GOT3 (cell line): ENCODE measurements at places on chromosomes 2 and 18.

DNA sequence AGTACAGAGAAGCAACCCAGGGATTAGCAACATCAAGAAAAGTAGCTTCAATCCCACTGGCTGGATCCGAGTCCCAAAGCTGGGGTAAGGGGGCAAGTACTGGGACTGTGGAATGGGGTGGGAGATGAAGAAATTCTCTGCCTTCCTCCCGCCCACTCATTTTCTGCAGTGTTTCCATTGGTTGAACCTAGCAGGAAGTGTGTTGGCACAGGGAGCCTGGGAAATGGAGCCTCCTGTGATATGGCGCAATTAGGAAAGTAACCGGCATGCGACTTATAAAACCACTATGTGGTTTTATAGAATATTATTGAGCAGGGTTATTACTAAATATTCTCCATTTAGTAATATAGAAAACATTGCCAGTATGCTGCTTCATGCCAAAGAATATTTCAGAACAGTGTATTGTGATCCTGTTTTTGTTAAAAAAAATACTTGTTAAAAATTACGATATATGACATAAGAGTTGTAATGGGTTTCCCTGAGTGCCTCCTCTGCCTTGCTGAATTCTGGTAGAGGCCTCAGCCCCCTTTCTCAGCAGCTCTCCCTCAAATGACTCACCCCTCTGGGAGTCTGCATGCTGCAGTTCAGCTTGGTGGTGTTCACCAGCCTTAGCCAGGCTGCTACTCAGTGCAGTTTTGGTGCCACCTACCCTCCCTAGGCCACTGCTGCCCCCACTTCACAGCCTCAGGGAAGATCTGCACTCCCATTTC, 60.5 kb downstream of the HK2 start:
- no peak for DNase-seq

DNA sequence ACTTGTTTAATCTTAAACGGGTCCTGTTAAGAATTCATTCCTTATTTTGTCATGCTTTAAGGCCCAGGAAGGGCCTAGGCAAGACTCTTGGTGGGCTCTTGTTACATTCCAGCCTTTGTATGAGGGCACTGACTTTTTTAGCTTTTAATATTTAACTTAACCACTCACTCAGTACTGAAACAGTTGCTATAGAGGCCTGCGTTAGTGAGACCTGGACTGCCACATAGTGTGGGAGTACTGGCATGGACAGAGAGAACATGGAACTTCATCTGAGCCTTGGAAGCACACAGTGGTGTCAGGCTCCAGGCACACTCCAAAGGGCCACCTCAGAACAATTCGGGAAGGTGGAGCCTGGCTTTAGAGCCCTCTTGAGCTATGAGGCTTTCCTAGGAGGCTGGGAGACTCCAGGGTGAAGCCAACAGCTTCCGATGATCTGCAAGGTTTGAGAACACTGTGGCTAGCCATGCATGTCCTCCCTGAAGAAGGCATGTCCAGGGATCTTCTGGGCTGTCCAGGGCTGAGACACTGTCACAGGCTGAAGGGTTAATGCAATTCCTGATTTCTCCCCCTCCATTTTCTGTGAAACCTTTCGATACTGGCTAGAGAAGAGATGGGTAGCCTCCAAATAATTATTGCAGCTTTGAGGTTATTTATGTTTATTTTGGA, 155.4 kb upstream of the ACAA2 start:
- DNase-seq, result no peak

DNA sequence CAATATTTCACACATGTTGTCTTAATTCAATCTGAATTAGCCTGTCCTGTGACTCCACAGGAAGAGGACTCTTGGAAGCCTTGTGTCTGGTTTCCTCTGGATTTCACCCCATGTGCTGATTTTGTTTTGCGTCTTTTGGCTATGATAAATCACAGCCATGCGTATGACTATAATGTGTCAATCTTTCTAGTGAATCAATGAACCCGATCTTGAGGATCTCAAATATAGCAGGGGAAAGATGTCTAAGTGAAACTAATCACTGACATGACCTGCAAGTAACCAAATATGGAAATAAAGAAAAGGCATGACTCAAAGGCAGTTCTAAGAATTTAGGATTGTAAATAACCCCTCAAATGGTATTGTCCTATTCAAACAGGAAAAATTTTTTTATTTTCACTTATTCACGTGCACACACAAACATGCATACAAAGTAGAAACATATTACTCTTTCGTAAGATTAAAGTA, 8.2 kb downstream of the WDFY1 start:
- DNase-seq, result no peak

- DNase-seq, result no peak
Measured at GRCh38 chr18:75128051-75128605, 80.8 kb downstream of the PTGR3 start.

DNA sequence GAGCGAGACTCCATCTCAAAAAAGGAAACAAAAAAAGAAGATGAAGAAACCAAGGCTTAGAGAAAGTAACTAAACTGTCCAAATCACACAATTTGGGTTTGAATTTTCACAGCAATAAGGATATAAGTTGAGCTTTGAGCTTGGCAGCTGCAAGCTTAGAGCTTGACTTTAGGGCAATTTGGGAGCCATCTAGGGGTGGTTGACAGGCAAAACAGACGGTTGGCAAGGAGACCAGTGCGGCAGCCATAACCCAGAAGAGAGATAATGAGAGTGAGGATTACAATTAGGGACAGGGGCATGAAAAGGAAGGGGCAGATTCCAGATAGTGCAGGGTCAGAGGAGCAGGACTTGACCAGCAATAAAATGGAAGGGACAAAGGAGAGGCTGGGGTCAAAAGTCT, 382.2 kb upstream of the HNRNPA3 start:
- DNase-seq, result no peak

DNA sequence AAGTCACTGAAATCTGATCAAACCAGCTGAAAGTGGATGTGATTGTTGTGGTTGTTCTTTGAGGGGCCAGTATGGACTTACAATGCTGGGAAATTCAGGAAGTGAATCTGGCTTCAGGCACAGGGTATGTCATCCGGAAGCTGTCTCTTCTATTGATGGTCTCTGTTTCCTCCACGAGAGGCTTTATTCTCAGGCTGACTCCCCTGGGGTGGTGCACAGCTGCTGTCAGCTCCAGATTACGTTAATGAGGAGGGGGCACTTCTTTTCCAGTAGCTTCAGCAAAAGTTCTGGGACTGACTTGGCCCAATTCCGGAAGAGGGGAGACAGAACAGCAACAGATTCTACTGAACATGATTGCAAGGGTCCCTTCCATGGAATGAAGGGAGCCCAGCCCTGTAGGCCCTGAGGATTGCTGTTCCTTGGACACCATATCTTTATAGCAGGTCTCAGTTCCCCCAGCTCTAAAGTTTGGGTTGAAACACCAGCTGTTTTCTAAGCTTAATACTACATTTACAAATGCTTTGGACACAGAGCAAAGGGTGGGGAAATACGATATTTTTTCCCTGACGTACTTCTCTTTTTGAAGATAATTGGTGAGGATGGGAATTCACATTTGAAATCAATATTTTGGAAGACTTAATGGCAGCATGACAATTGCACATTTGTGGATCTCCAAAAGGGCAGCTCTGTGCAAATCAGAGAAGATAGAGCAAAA, 400.9 kb downstream of the TSN start:
- DNase-seq, result no peak

GRCh38 chr2:62344472-62344871, 148.6 kb downstream of the B3GNT2 start:
- DNase-seq, result no peak

DNA sequence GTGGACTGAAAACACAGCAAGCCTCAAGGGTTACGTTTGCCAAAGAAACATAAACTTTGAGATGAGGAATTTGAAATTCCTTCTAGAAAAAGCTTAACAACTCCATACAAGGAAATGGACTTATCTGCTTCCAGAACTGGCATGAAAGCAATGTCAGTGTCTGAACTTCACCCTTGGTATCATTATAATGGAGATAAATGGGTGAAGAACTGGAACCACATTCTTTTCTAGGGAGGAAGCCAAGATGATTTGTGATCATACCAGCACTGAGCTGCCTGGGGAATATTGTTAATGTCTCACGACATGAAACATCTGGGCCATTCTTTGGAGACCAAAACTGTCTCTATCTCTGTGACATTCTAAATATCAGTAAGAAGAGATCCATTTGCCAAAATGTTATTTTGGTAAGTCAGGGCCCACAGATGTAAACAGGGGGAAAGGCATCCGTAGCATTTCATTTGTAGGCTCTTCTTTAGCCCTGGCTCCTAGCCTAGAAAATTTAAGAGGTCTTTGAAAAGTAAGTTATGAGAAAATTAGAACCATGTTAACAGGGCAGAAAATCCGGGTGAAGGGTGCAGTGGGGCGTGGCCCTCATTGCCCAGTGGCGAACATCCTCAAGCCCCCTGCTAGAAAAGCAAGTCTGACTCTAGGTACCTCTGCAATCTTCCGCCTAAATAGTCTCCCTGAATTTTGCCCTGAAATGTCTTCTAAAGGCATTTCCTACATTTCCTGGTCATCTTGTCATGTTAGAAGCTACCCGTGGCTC, 295.3 kb upstream of the EPAS1 start:
- no peak for DNase-seq

- no peak for DNase-seq
Measured at GRCh38 chr18:65994302-65994701, 243.5 kb downstream of the CDH7 start.

GRCh38 chr18:28018351-28018750, 158.6 kb downstream of the CDH2 start:
- DNase-seq, result no peak

- DNase-seq, result no peak
Measured at GRCh38 chr2:172782506-172783164, 47.0 kb downstream of the RAPGEF4 start.

GRCh38 chr2:236873636-236874035, 212.1 kb upstream of the COPS8 start:
- DNase-seq, result no peak

DNA sequence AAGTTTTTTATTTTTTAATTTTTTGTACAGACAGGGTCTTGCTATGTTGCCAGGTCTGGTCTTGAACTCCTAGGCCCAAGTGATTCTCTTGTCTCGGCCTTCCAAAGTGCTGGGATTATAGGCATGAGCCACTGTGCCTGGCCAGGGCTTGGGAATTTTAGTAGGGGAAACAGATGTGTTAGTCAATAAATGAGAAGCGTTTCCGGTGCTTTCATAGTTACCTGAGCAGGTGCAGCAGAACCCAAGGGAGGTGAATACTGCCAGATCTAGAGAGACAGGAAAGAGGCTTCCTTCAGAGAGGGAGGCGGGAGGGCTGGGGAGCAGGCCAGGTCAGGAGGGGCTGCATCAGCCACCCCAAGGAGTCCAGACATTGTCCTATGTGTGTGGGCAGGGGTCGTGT, 30.5 kb upstream of the IMPA2 start:
- no peak for DNase-seq

- DNase-seq, result no peak
Measured at GRCh38 chr2:129347486-129348217, 631.8 kb upstream of the RAB6C start.

DNA sequence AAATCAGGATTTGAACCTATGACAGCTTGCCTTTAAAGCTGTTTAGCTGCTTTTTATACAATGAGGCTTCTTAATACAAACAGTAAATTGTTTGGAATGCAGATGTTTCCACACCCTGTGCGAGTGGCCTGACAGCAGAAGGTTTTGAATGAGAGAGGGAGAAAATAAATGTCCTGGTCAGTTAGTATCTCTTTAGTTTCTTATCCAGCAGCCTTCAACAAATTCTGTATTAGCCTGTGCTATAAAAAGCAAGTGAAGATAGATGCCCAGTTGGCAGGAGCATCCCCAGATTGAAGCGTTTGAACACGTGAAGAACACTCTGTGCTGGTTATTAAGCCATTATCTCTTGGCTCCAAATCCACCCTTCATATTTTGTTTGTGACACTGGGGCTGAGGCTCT, 70.6 kb downstream of the CERS6 start:
- no peak for DNase-seq

DNA sequence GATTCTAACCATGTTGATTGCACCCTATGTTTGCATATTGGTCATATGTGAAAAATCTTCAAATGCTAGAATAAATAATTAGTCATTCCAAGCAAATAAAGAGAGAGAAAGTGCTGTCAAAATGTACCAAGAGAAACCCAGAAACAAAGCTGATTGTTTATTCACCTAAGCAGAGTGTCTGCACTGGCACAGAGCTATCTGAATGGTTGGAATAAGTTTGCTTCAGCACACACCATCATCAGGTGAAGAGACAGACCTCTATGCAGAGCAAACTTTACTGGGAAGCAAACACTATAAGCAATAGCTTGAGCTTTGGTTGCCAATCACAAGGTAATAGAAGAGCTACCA, 25.4 kb downstream of the DSG4 start:
- no peak for DNase-seq

DNA sequence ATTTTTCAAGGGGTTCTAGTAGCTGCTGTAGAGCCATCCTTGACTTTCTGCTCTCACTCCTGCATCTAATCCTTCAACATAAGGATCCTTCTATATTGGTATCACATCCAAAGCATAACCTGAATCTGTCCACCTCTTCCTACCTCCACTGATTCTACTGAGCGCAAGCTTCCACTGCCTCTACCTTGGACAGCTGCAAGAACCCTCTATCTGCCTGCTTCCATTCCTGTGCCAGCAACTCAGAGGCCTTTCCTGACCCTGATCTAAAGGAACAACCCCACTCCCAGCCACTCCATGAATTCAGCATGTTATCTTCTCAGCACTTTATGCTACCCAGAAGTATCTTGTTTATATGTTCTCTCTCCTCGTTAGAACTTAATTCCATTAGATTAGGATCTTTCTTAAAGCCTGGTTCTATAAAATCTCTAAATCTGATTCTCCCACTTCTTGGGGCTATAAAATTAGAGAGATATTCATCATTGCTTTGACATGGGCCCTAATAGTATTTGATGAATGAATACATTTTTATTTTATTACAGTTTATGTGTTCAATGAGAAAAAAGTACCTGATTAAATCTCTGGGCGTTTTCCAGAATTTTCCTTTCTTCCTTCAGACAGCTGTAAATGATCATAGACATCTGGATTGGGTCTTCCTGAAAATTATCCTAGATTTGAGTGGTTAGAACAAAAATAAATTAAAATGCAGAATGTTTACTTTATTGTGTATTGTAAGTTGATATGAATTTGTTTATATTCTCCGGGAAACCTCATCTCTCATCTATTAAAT, 6.8 kb downstream of the STAT1 start:
- no peak for DNase-seq

DNA sequence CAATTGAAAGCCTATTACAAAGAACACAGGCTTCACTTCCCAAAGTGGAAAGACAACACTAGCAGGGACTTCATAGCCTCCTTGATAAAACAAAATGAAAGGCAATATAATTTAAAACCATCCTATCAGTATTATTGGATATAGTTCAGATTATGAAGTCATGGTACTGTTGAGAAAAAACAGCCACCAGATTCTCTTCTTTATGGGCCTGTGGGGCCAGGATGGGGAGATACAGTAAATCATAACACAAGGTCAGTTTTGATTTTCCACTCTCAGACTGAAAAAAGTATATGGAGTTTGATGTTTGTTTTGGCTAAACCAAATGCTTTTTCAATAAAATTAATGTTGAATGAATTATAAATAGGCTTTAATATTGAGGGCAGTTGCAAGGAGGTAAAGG, 129.1 kb downstream of the BCL2L11 start:
- DNase-seq, result no peak

- DNase-seq, result peak; percentile 31
Measured at GRCh38 chr2:8836971-8837794, at the start of gene KIDINS220. KIDINS220 (minus strand) TSS chr2:8837613; CDS start chr2:8827093, 10,520 bp downstream.
